Stimulated activated CD8-positive, alpha-beta memory T cell treated with anti-CD3 and anti-CD28 coated beads, Interleukin-4, amount 100 ng/mL, for 4 hours (primary cell): ENCODE measurements at places on chromosomes 11 and 22.

GRCh38 chr11:47373876-47374719, 4.2 kb downstream of the SPI1 start:
- peak; percentile 76 for DNase-seq

- DNase-seq, result no peak
These were observed 411.3 kb upstream of the TENM4 start for GRCh38 chr11:79852176-79852575.

GRCh38 chr11:76257074-76257719, 50.9 kb upstream of the WNT11 start:
- no peak for DNase-seq

- DNase-seq, result no peak
These were observed 5.3 kb upstream of the AKIP1 start for GRCh38 chr11:8905528-8906165.

- DNase-seq, result no peak
These were observed 143.2 kb downstream of the BBOX1 start for GRCh38 chr11:27183672-27184457.

DNA sequence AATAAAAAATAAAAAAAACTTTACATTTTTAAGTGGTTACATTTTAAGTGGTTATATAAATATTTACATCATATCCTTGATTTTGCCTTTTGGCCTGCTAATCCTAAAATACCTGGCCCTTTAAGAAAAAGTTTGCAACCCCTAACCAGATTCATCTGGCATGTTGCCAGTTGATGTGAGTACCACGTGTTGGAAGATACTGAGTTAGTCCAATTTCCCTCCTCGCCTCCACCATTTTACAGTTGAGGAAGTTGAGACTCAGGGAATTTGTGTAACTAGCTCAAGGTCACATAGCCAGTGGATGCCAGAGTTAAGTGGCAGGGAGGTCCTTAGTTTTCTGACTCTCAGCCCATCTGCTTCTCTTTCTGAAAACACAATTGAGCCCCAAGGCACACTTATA, 5.1 kb downstream of the ELF5 start:
- DNase-seq, result no peak

- DNase-seq, result no peak
These were observed 7.8 kb downstream of the LDLRAD3 start for GRCh38 chr11:35951680-35952079.

- DNase-seq, result no peak
These were observed 75.3 kb downstream of the C22orf31 start for GRCh38 chr22:28986366-28986765.

GRCh38 chr22:17213976-17214375, 5.3 kb downstream of the ADA2 start:
- DNase-seq, result no peak

- peak; percentile 13 for DNase-seq
These were observed 13.8 kb downstream of the GGT5 start for GRCh38 chr22:24230911-24231656.

GRCh38 chr22:41289671-41290070, 3.7 kb upstream of the RANGAP1 start:
- no peak for DNase-seq

DNA sequence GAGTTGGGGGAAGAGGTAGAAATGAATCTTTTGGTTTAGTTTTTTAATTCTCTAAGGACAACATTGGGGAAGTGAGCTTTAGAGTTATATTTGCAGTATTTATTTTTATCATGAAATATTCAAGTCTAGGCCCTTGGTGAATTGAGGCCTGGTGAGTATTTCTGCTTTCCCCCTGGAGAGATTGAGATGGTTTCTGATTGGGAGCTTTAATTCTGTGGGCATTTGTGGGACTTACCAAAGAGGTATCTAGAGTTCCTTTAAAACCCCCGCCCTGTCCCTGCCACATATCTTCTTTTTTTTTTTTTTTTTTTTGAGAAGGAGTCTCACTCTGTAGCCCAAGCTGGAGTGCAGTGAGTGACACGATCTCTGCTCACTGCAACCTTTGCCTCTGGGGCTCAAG, 9.6 kb downstream of the ACO2 start:
- no peak for DNase-seq

DNA sequence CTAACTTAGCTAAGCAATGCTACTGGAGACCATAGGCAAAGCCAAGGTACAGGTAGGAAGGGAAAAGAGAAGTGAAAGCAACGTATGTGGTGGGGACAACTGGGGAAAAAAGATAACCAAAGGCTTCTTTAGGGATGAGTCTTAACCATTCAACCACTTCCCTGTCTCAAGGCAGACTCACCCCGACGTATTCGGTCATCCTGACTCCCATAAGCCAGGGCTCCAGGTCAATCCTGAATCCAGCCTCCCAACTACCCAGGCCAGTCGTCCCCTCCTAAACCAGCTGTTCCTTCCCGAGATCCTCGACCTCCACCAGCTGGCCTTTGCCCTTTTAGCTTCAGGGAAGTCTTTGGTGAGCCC, 330 bp downstream of the ACP2 start:
- DNase-seq, result no peak

DNA sequence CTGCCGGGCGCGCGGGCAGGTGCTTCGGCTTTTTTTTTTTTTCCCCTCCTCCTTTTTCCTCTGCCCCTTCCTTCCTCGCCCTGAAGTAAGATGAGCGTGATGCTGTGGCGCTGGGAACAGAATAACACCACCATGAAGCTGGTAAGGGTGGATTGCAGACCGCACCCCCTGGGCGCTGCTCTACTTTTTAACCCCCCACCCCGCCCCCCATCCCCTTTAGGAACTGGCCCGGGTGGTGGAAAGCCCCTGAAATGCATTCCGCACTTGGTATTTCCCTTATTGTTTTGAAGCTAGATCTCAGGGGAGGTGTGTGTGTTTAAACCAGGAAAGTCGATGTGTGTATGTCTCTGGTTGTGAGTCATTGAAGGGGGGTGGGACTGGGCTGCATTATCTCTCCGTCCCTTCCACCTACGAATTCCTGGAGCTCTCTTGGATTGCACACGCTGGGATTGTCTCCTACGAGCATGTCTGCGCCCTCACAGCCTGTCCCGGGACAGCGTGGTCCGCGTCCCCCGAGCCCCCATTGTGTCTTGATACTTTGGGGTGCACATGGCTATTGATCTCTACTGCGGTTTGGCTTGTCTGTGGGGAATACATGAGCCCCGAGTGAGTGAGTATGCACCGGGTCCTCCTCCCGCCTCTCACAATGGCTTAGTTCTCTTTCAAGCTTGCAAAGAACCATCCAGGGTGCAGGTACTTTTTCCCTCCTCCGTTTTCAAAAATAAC, 64.9 kb downstream of the NAV2 start:
- DNase-seq, result no peak

- no peak for DNase-seq
These were observed 960.9 kb upstream of the FAT3 start for GRCh38 chr11:91263496-91264365.

- DNase-seq, result no peak
These were observed 14.4 kb downstream of the CABIN1 start for GRCh38 chr22:24025475-24025874.

GRCh38 chr11:2526808-2527381, 82.1 kb downstream of the KCNQ1 start:
- DNase-seq, result no peak

DNA sequence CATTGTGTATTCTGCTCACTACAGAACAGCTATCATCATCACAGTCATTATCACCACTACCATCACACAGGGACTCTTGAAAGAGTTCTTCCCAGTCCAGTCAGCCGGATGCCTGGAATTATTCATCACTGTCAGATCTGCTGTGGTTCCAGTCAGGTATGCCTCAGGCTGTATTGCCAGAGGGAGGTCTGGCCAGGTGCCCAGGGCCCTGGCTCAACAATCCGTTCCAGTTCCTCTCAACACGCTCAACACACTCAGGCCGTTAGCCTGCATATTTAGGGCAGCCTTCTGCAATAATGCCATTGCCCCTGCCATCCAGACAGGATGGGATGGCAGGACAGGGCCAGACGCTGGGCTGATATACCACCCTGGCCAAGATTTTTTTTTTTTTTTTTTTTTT, 28.6 kb upstream of the RASL10A start:
- DNase-seq, result no peak

- DNase-seq, result peak; percentile 15
These were observed 50.0 kb upstream of the POU2AF1 start for GRCh38 chr11:111429066-111429506.

DNA sequence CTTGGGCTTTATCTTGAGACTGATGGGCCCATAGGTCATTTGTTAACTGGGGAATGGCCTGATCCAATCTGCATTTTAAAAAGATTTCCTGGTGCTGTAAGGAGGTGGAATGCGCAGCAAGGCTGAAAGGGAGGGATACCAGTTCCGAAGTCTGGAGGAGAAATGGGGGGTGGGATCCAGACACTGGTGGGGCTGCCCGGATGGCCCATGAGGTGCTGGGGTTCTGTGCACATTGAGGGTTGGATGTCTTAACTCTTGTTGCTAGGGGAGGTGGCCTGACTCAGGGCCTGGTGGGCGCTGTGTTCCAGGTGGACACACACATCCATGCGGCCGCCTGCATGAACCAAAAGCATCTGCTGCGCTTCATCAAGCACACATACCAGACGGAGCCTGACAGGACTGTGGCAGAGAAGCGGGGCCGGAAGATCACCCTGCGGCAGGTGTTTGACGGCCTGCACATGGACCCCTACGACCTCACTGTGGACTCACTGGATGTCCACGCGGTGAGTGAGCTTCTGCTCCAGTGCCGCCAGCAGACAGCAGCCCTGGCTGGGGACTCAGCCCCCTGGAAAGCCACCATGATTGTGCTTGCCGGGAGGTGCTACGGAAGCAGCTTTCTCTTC, 38.1 kb downstream of the AMPD3 start:
- no peak for DNase-seq

DNA sequence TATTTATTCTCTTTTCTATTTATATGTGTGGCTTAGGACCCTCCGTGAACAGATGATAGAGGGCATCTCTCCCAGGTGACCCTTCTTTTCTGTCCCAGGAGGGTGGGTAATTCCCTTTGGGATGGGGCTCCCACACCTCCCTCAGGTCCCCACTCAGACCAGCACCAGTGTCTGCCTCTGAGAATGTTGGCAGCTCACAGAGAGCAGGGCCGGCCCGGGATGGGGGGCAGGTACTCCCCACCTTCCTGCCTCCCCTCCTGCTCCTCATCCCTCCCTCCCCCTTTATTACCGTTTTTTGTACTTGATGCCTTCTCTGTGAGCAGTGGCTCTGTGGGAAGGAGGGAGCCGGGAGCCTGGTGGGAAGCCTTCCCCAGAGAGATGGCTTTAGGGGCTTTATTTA, 4.8 kb upstream of the HINFP start:
- DNase-seq, result no peak

GRCh38 chr11:35099278-35100012, 39.5 kb upstream of the CD44 start:
- DNase-seq, result no peak

DNA sequence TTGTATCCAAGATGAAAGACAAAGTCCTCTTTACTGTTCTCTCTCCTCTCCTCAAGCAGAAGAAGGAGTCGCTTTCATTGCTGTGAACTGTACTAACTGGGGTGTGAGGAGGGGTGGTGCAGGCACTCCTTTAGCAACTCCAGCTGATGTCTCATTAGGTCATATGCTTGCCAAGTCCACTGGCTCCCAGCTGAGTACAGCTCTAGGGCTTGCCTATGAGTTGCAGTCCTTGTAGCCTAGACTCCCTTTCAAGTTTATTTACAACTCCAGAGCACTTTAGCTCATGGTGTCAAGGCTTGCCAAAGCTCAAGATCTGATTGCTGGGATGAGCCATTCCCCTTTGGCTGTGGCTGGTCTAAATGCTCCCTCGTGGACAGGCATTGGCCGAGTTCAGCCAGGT, 55.1 kb upstream of the PDGFD start:
- DNase-seq, result no peak

DNA sequence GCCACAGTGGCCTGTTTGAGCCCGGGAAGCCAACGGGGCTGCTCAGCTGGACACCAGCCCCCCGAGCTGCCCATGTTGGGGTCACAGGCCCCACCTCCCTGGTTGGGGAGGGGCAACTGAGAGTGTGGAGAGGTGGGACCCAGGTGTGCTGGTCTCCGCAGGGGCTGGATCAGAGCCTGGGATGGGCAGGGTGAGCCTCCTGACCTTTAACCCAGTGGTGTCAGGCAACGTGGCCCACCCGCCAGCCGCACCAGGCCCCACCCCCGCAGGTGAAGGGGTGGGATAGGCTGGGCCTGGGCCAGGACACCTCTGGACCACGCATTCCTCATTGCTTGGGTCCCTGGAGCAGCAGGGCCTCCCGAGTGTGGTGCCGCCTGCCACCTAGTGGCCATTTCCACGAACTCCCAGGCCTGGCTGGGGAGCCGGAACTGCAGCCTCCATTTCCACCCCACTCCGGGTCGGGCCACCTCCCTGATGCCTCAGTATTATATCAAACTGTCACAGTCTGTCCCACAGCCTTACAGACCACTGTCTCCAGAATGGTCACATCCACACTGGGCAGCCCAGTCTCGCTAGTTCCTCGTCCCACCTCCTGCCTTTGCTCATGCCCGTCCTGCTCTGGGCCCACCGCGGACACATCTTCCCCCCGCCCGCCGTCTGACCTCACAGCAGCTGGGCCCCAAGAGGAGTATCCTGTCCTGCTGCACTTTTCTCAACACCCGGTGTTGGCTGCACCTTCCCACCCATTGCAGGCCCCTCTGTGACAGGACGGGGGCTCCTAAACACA, 13.3 kb upstream of the PPP6R3 start:
- peak; percentile 61 for DNase-seq

DNA sequence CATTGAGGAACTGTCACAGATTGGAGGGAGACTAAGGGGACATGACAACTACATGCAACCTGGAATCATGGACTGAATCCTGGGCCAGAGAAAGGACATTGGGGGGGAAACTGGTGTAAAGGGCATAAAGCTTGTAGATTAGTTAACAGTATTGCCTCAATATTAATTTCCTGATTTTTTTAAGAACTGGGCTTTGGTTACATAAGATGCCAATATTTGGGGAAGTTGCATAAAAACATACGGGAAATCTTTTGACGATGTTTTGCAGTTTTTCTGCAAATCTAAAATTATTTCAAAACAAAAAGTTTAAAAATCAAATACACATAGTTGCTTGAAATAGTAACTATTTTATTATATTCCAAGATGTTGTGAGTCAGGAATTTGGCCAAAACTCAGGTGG, 2.9 kb upstream of the FOLR3 start:
- DNase-seq, result no peak

- DNase-seq, result no peak
These were observed 61.0 kb downstream of the ISX start for GRCh38 chr22:35126993-35127392.

DNA sequence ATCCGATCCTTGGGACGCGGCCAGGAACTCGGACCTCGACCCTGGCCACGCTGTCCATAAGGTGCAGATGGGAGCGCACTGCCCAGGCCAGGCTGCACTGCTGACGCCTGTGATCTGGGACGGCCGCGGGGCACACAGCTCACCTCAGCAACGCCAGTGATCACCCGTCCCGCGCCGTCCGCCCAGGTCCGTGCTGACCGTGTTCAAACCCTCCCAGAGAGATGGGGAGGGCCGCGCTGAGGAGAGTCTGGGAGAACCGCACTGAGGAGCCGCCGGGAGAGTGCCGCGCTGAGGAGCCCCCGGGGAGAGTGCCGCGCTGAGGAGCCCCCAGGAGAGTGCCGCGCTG, 636 bp downstream of the KCNQ1OT1 start:
- DNase-seq, result no peak

DNA sequence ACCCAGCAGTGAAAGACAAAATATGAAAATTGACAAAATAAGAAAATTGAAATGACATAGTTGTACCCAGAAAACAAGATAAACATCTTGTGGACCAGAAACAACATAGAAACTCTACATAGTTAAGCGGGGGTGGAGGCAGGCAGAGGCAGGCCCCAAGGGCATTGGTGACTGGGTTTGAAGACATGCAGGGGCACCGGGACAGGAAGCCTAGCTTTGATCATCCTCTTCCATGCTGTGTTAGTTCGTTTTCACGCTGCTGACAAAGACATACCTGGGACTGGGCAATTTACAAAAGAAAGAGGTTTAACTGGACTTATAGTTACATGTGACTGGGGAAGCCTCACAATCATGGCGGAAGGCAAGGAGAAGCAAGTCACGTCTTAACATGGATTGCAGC, 33.5 kb upstream of the CRTAM start:
- no peak for DNase-seq
